Osteoblast (primary cell): ENCODE measurements at places on chromosomes 6 and 20. TPM values are rescaled to one million over a fixed set of nuclear protein-coding genes. Genes with fewer than 3 reads are reported as not detected.
A peak's percentile ranks its signal among the peaks of the same experiment; 100 is the strongest.

DNA sequence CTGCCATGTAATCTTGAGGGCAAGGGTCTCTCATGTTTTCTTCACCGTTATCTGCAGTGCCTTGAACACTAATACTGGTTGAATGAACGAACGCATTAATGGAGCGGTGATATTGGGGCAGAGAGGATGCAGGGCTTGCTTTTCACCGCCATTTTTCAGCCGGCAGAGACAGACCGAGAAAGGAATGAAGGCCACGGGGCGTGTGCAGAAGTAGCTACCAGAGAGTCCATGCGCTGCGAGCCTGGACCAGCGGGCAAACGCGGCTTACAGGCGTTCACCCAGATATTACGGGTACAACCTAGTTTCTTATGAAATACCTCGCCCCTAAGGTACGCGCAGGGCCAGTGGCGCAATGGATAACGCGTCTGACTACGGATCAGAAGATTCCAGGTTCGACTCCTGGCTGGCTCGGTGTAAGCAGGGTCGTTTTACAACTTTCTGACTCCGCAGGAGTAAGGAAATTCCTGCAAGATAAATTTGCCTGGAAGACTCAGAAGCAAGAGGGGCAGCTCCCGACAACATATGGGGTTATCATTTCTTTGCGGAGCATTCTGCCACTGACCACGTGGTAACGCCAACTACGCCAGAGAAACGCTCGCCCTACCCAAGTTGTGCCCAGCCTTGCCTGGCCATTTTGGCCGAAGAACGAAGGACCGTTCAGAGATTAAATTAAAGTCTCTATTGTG is 863 bp upstream of the HMGN4 start:
- H3K27me3 ChIP-seq = no peaks in the 10 kb centered on the region
- DNase-seq = peak; percentile 89
- peak overlapping the region; percentile 87 for H3K4me3 ChIP-seq
- peak overlapping the region; percentile 87 for H3K27ac ChIP-seq
- peaks cover 22% of the 10 kb centered on the region for H3K4me1 ChIP-seq

DNA sequence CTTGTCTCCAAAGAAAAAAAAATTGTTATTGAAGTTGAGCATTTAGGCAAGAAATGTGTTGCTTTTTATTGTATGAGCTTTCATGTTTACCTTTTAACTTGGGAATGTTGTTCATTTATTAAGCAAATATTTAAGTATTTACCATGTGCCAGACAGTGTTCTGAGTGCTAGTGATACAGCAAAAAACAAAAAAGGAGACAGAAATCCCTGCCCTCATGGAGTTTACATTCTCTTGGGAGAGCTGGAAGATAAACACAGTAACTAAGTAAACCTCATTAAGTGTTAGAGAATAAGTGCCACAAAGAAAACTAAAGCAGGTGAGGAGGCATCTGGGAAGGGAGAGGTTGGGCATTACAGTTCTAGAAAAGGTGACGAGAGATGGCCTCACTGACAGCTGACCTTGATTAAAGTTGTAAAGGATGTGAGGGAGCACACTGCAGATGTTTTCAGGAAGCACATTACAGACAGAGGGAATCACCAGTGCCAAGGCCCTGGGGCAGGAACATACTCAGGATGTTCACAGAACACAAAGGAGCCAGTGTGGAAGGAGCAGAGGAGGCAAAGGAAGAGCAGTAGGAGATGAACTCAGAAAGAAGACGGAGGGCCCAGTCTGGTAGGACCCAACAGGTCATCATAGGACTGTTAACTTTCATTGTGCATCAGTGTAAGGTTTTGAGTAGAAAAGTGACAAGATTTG is 33.5 kb downstream of the XRN2 start:
- H3K4me1 ChIP-seq = no peaks in the 10 kb centered on the region
- H3K27ac ChIP-seq = no peak overlapping the region
- no peaks in the 10 kb centered on the region for H3K27me3 ChIP-seq
- no peak for DNase-seq
- peaks cover 63% of the 10 kb centered on the region for H3K36me3 ChIP-seq

DNA sequence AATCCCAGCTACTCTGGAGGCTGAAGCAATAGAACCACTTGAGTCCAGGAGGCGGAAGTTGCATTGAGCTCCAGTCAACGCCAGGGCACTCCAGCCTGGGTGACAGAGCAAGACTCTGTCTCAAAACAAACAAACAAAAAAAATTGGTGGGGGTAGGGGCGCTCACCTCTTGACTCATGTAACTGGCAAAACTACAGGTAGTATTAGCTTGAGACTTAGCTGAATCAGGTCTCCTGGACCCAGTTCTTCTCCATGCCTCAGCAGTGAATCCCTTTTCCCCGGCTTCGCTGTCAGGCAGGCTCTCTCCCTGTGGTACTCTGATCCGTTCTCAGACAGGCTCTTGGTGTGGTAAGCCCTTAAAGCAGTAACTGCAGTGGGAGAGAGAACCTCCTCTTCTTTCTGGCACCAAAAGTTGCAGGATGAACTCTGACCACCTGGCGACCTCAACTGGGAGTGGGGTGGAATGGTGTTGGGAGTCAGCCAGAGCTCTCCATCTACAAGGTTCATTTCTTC is 12.9 kb downstream of the SLC9A8 start:
- peaks cover 31% of the 10 kb centered on the region for H3K36me3 ChIP-seq
- no peak overlapping the region for H3K27ac ChIP-seq
- no peak for DNase-seq
- H3K4me3 ChIP-seq = no peak overlapping the region

DNA sequence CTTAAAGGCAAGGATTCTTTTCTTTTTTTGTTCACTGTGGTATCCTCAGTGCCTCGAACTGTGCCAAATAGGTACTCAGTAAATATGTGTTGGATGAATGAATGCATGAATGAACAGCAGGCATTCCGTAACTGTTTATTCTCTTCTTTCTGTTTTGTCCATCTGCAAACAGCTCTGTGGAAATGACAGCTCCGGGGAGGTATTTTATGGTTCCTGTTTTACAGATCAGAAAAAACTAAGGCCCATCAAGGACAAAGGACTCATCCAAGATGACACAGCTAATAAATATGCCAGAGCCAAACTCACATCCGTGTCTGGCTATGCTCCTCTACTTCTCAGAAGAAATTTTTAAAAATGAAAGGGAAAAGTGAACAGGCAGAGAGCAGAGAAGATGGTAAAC is 21.0 kb downstream of the JPH2 start:
- no peak overlapping the region for H3K4me3 ChIP-seq
- peaks cover 9% of the 10 kb centered on the region for H3K4me1 ChIP-seq
- no peaks in the 10 kb centered on the region for H3K36me3 ChIP-seq
- peaks cover 15% of the 10 kb centered on the region for H3K27me3 ChIP-seq

GRCh38 chr20:3084986-3085360 is 449 bp upstream of the AVP start:
- H3K4me3 ChIP-seq = no peak overlapping the region
- DNase-seq = peak; percentile 90
- no peak overlapping the region for H3K27ac ChIP-seq
- peaks cover 34% of the 10 kb centered on the region for H3K27me3 ChIP-seq
- H3K4me1 ChIP-seq = peaks cover 10% of the 10 kb centered on the region
- no peaks in the 10 kb centered on the region for H3K36me3 ChIP-seq

DNA sequence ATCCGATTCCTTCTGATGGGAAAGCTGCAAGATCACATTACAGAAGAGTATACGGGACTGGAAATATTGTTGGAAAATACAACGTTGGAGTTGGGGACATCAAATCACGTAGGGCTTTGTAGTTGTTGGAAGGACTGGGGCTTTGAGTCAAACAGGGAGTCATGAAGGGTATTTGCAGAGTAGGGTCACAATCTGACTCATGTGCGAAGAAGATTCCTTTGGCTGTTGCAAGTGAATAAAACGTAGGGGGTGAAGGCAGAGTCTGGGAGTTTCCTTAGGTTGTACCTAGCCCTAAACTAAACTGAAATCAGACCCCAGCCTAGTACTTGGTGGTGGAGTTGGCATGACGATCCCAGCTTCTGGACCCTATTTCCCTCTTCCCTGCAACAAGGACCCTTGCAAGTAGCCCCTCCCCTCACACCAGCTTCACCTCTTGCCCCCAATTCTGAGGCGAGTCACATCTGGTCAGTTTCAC is 32.3 kb downstream of the SNX5 start:
- H3K4me1 ChIP-seq = peaks cover 57% of the 10 kb centered on the region
- H3K27ac ChIP-seq = peak overlapping the region; percentile 72
- H3K27me3 ChIP-seq = no peaks in the 10 kb centered on the region
- H3K4me3 ChIP-seq = peak overlapping the region; percentile 46
- peak; percentile 83 for DNase-seq
- peaks cover 13% of the 10 kb centered on the region for H3K36me3 ChIP-seq

GRCh38 chr6:106142876-106143431 is 56.8 kb downstream of the PRDM1 start:
- no peak overlapping the region for H3K27ac ChIP-seq
- H3K4me3 ChIP-seq = no peak overlapping the region
- DNase-seq = no peak
- no peaks in the 10 kb centered on the region for H3K27me3 ChIP-seq
- H3K36me3 ChIP-seq = no peaks in the 10 kb centered on the region

GRCh38 chr20:18662279-18663040 is 74.6 kb downstream of the DTD1 start:
- H3K27ac ChIP-seq = no peak overlapping the region
- no peaks in the 10 kb centered on the region for H3K27me3 ChIP-seq
- no peaks in the 10 kb centered on the region for H3K36me3 ChIP-seq
- H3K4me3 ChIP-seq = no peak overlapping the region
- DNase-seq = no peak
- peaks cover 8% of the 10 kb centered on the region for H3K4me1 ChIP-seq

GRCh38 chr6:50362706-50363105 is 313.0 kb upstream of the DEFB112 start:
- no peaks in the 10 kb centered on the region for H3K36me3 ChIP-seq
- H3K27ac ChIP-seq = no peak overlapping the region
- H3K4me3 ChIP-seq = no peak overlapping the region
- DNase-seq = no peak

KIF13A gene
- total RNA-seq = 61.5 and 90.5 TPM in 2 replicates

- no peak overlapping the region for H3K27ac ChIP-seq
- peak; percentile 27 for DNase-seq
- H3K27me3 ChIP-seq = peaks cover 86% of the 10 kb centered on the region
- no peaks in the 10 kb centered on the region for H3K4me1 ChIP-seq
These were observed 1.4 kb upstream of the INSM1 start for GRCh38 chr20:20366551-20366875.

TCF15 gene
- not detected in 2 replicates for total RNA-seq

GRCh38 chr6:14974792-14975470 is 270.9 kb upstream of the JARID2 start:
- no peaks in the 10 kb centered on the region for H3K27me3 ChIP-seq
- no peaks in the 10 kb centered on the region for H3K4me1 ChIP-seq
- no peak overlapping the region for H3K4me3 ChIP-seq
- DNase-seq = no peak
- no peak overlapping the region for H3K27ac ChIP-seq

- H3K4me1 ChIP-seq = no peaks in the 10 kb centered on the region
- no peaks in the 10 kb centered on the region for H3K27me3 ChIP-seq
- no peak for DNase-seq
- H3K4me3 ChIP-seq = no peak overlapping the region
- H3K36me3 ChIP-seq = no peaks in the 10 kb centered on the region
These were observed 157.6 kb upstream of the INSM1 start for GRCh38 chr20:20210327-20210726.

- no peaks in the 10 kb centered on the region for H3K4me1 ChIP-seq
- no peak for DNase-seq
- H3K4me3 ChIP-seq = peak overlapping the region; percentile 61
- no peaks in the 10 kb centered on the region for H3K27me3 ChIP-seq
These were observed 20.2 kb upstream of the RREB1 start for GRCh38 chr6:7087491-7087979.

GPR6 gene
- total RNA-seq = not detected in 2 replicates

CYP39A1 gene
- 4.1 and 4.3 TPM in 2 replicates for total RNA-seq

GRCh38 chr6:12861603-12862002 is 145.0 kb downstream of the PHACTR1 start:
- H3K36me3 ChIP-seq = no peaks in the 10 kb centered on the region
- peak; percentile 27 for DNase-seq

ETV7 gene
- 3.3 and 3.5 TPM in 2 replicates for total RNA-seq

- H3K4me1 ChIP-seq = no peaks in the 10 kb centered on the region
- H3K27ac ChIP-seq = no peak overlapping the region
- H3K4me3 ChIP-seq = no peak overlapping the region
These were observed 18.9 kb downstream of the TFAP2A start for GRCh38 chr6:10395704-10396546.
